ENCODE measurements at places on chromosomes 7 and 10. TPM values are rescaled to one million over a fixed set of nuclear protein-coding genes. Genes with fewer than 3 reads are reported as not detected.

MALRD1 gene
- total RNA-seq: 2.1 TPM

PRR15 gene
- 4.6 TPM for total RNA-seq

GIMAP4 gene
- 11.0 TPM for total RNA-seq

FZD8 gene
- total RNA-seq: 14.2 TPM

BZW2 gene
- total RNA-seq: 31.0 TPM

WNT16 gene
- total RNA-seq: 1.1 TPM

ANLN gene
- 13.6 TPM for total RNA-seq

POLR2J2 gene
- total RNA-seq: 6.6 TPM

KCNH2 gene
- 10.1 TPM for total RNA-seq

PDZD7 gene
- total RNA-seq: 0.82 TPM

ELAPOR2 gene
- 19.9 TPM for total RNA-seq

GRK5 gene
- 10.6 TPM for total RNA-seq

SEMA3C gene
- 66.4 TPM for total RNA-seq

ZPBP gene
- not detected for total RNA-seq

ZNF804B gene
- not detected for total RNA-seq

FKBP6 gene
- 16.5 TPM for total RNA-seq

LFNG gene
- total RNA-seq: 51.7 TPM

ACSL5 gene
- 19.7 TPM for total RNA-seq

Data from prostate gland (tissue), 2 donors.